ENCODE measurements at places on chromosomes 6 and 20.

DNA sequence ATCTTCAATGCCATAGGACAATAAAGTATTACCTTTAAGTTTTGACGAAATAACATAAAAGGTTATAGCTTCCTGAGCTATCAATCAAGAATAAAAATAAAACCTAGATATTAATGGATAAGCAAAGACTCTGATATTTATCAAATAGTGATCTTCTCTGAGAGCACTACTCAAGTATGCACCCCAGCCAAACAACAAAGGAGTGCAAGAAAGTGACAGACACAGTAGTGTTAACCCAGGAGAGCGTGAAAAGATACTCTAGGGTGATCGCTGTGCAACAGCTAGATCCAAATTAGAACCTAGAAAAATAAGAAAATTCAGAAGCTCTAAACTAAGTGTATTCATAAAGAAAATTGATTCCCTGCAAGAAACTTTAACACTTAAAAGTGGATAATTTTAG, 83.5 kb upstream of the CDYL start:
- DNase-seq: no peak

- no peak for DNase-seq
Observed at GRCh38 chr6:90500458-90500857, 86.4 kb downstream of the MAP3K7 start.

DNA sequence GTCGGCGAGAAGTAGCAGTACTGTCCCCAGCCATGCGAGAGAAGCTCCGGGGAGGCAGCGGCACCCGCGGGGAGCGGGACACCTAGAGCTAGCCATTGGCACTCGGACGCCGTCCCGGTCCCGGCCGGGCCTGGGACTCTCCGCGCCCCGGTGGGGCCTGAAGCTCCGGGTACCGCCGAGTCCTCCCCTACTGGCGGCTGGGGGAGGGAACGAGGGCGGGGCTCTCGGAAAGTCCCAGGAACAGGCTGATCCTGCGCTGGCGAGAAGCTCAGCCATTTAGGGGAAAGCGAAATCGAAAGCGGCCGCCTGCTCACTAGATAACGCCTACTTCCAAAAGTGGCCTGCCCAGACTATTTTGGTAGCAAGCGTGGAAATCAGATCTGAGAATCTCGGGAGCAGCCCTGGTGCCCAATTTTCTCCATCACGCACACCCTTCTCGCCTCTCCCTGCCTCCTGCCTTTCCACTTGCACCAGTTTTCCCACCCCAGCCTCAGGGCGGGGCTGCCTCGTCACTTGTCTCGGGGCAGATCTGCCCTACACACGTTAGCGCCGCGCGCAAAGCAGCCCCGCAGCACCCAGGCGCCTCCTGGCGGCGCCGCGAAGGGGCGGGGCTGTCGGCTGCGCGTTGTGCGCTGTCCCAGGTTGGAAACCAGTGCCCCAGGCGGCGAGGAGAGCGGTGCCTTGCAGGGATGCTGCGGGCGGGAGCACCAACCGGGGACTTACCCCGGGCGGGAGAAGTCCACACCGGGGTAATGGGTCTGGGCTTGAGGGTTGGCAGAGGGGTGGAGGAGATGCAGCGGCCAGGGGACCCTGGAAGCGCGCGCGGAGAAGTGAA, at the start of the genes PSMB9 and TAP1:
Gene PSMB9 (plus strand): TSS at position 652 of the 835 bp plus-strand sequence. CDS start 38 bp downstream, at position 690.
Gene TAP1 (minus strand): TSS at position 164 of the 835 bp plus-strand sequence. CDS start 68 bp downstream, at position 96.
- peak; percentile 81 for DNase-seq

DNA sequence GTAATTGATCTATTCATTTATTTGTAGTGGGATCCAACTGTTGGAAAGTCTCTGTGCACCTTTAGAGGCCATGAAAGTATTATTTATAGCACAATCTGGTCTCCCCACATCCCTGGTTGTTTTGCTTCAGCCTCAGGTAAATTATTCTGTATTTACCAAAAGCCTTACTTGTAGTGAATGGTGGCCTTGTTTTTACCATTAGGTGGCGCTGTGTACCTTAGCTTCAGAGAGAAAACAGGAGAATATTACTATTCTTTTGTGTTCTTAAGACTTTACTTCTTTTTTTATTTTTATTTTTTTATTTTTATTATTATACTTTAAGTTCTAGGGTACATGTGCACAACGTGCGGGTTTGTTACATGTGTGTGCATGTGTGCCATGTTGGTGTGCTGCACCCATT, 23.7 kb downstream of the PEX7 start:
- no peak for DNase-seq

GRCh38 chr6:5457983-5458683, 196.8 kb downstream of the FARS2 start:
- no peak for DNase-seq

DNA sequence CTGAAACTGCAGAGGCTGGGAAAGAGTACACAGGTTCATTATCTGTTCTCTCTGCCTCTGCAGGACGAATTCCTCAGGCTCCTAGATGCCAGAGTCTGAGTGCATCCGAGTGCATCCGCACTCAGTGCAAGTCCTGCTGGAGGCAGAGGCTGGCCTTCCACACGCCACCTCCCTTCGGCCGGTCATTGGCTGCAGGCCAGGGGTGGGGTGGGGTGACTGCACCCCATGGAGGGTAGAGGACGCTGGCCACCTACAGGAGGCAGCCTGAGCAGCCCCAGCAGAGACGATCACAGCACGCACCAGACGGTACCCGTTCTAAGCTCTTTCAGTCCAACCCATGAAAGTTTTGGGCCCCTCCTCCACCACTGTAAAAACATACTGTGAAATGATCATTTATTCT, 11.7 kb downstream of the SFT2D1 start:
- no peak for DNase-seq

- DNase-seq: no peak
Observed at GRCh38 chr6:41801380-41801779, 13.9 kb downstream of the TOMM6 start.

DNA sequence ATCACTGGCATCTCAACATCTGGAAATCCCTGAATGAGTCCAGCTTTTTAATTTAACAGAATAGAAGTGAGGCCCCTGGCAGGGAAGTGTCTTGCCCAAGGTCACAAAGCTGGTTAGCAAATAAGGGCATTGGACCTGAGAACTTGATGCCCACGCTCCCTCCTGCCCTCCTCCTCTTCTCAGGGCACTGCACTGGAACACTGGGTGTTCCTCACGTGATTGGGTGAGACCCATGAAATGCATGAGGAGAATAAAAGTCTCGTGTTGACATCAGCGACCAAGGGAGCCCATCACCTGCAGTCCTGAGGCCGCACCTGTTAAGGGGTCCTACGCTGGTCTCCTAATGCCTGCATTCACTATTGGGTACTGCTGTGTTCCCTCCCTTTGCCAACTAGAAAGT, 7.4 kb downstream of the FAM50B start:
- no peak for DNase-seq

- no peak for DNase-seq
Observed at GRCh38 chr20:52103913-52104545, 87.5 kb downstream of the ZFP64 start.

DNA sequence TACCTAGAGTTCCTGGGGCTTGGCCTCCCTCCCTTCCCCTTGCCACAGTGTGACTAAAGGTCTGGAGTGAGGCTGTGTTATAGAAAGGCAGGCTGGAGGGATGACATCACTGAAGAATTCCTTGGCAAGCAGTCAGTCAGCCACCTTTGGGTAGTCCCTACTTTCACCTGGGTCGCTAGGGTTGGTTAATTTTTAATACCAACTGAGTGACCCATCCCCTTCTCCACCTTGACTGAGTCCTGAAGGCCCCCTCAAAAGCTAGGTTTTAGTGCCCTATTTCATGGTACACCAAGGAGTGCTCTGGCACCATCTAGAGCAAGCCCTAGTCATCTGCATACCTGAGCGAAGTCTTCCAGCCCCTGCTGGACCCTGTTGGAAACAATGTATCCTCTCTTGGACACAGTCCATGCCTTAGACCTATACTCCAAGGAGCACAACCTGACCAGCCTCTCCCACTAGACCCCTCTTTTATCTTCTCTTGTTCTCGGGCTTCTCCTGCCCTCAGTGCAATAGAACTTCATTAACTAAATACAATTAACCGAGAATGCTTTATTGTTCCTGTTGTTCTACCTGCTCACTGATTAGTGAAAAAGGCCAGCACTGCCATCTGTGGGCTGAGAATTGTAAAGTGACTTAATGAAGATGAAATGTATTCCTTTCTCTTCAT, 44.6 kb downstream of the RIN2 start:
- DNase-seq: no peak

- no peak for DNase-seq
Observed at GRCh38 chr20:59820204-59821041, 113.0 kb downstream of the SYCP2 start.

GRCh38 chr6:141199074-141199473, 933.7 kb upstream of the GJE1 start:
- no peak for DNase-seq

DNA sequence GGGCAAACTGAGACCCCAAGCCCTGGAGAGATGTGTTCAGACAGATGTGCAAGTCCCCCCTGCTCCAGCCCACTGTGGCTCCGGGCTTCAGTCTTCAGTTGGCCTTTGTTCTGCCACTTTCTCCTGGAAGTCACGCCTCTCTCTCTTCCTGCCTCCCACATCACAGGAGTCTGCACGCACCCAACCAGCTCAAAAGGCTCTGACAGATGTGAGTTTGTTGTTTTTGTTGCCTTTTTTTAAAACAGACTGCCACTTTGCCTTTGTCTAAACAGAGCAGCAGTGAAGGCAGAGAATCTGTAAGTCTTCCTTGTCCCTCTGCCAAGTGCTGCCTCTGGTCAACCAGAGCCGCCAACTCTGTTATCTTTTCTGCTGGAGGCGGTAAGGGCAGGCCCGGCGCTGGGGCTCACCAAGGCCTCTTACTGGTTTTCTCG, 149.7 kb downstream of the TFAP2C start:
- DNase-seq: no peak

DNA sequence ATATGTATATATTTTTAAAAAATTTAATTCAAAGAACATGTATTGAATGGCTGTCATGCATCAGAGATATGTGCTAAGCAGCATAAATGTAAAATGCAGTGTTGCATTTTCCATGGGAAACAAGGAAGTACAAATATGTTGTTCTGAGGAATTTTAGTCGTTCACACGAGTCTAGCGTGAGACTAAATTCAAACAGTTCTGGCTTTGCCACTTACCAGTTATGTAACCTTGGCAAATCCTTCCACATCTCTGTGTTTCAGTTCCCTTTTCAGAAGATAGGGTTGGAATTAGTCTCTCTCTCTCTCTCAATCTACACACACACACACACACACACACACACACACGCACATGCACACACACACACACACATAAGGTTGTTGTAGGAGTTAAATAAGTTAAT, 305.4 kb downstream of the UTRN start:
- DNase-seq: no peak

DNA sequence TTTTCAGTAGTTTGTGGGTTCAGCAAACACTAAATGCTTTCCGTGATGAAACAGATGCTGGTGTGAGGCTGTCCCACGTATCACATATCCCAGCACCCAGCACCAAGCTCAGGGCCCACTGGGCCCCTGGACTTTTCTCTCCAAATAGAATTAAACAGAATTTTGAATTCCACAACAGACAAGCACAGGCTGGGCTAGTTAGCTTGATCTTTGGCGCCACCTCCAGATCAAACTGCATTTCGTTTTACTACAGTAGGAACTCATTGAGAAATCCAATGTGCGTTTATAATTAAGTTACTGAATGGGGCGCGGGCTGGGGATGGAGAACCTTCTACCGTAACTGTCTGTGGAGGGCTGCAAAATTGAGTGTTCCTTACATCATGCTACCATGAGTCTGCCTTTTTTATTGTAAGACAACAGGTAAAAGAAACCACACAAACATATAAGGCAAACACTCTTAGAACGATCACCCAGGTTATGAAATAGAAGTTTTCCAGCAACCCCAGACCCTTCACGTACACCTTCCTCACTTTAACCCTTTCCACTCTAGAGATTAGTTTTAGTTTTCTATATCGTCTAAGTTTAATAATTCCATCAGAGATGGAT, 107.8 kb downstream of the ZFP64 start:
- no peak for DNase-seq

DNA sequence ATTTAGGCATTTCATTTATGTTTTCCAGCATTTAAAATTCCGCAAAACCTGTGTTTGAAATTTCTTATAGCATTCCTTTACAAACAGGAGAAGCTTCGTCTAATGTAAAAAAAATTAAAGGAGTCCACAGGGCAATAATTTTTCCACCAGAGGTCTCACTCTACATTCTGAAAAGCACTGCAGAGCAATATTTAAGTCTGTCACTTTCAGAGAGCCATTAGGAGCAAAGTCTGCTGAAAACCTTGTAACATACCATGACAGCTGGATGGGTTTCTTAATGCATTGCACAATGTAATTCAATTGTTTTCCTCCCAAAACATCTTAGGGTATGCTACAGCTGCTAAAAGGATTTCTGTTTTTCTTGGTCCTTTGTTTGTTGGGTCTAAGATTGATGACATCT, 18.0 kb downstream of the BAG2 start:
- no peak for DNase-seq

- DNase-seq: no peak
Observed at GRCh38 chr6:52517502-52518278, 59.2 kb downstream of the TRAM2 start.

GRCh38 chr6:168201383-168201782, 118.2 kb downstream of the DACT2 start:
- DNase-seq: no peak

DNA sequence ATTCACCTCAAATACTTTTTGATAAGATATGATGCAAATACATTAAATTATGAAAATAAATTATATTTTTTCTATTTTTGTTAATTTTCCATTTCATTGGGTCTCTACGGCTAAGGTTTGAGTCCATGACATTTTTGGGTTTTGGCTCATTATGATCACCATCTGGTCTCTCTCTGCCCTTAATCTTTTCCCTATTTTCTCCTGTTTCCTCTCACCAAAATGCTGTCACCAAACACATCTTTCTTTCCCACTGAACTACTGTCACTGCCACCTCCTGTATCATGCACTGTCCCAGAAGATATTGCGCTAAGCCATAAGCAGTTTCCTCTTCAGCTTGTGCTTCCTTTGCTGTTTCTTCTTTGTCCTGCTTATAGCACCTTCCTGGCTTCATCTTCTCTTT, 42.0 kb upstream of the OGFRL1 start:
- DNase-seq: no peak

All from stimulated activated CD8-positive, alpha-beta memory T cell treated with anti-CD3 and anti-CD28 coated beads, Interleukin-15, amount 100 ng/mL, for 24 hours (primary cell).